NCI-H2081 (cell line): ENCODE measurements at places on chromosomes 11 and 22.

DNA sequence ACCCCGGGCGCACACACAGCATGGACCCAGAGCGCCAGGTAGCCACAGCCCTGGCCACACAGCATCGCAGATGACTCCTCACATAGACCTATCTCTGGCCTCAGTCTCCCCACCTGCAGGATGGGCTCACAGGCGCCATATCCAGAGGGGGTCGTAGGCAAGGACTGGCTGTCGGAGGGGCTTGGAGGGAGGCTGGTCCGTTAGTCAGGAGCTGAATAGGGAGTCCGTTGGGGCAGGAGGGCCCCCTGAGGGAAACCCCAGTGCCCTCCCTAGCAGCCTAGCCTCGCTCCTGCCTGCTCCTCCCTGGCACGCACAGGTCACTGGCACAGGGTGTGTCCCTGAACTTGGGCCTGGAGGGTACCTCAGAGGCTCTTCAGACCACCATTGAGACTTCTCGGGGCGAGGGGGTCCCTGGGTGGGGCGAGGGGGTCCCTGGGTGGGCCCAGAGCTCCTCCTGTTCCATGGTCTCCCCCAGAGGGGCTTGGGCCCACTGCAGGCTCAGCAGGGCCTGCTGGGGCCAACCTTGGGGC, 2.0 kb downstream of the PLXNB2 start:
- no peak for DNase-seq

DNA sequence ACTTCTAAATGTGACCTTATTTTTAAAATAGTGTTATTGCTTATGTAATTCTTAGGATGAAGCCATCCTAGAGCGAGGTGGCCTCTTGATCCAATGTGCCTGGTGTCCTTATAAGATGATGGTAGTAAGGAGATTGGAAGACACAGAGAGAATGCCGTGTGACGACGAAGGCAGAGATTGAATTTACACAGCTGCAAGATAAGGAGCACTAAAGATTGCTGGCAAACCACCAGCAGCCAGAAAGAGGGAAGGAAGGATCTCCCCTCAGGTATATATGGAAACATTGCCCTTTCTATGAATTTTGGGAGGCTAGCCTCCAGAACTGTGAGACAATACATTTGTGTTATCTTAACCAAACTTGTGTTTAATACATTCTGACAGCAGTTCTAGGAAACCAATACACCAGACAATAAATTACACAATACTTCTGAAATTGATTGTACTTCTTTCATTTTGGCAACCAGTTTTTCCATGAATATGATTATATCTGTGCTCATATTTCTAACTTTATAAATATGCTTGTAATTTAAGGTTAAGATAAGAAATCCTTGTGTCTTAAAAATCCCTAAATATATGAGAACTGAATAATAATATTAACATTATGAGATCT, 86.3 kb upstream of the VPREB1 start:
- no peak for DNase-seq

GRCh38 chr11:130913268-130913667, 3.0 kb downstream of the SNX19 start:
- DNase-seq: no peak

- no peak for DNase-seq
Observed at GRCh38 chr22:23070418-23071229, at the start of gene GNAZ. TSS of gene GNAZ (plus strand) at chr22:23070519. CDS start at chr22:23095696, 25,177 bp downstream.

DNA sequence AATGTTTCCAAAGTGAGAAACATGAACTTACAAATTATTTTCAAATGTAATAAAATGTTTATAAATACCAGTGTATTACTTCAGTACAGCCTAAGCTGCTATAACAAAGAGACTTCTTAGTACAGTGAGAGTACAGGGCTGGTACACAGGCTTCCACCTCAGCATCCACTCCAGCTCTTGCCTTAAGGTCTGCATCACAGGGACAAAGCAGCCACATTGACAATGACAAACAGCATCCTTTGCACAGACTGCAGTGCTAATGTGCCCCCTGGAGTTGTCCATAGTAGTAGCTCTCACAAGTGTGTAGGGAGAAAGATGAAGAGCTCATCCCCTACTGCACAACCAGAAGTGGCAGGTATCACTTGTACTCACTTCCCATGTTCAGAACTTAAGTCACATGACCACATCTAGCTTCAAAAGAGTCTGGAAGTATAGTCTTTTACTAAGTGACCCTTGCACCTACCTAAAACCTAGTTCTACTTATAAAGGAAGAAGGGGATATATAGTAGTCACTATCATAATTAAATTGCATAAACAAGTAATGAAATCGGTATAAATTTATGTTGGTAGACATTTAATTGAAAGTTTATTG, 10.7 kb upstream of the LIPT2 start:
- no peak for DNase-seq

GRCh38 chr22:39251762-39252460, 7.1 kb upstream of the PDGFB start:
- DNase-seq: no peak

- no peak for DNase-seq
Observed at GRCh38 chr11:103959279-103959942, 77.0 kb upstream of the DDI1 start.

DNA sequence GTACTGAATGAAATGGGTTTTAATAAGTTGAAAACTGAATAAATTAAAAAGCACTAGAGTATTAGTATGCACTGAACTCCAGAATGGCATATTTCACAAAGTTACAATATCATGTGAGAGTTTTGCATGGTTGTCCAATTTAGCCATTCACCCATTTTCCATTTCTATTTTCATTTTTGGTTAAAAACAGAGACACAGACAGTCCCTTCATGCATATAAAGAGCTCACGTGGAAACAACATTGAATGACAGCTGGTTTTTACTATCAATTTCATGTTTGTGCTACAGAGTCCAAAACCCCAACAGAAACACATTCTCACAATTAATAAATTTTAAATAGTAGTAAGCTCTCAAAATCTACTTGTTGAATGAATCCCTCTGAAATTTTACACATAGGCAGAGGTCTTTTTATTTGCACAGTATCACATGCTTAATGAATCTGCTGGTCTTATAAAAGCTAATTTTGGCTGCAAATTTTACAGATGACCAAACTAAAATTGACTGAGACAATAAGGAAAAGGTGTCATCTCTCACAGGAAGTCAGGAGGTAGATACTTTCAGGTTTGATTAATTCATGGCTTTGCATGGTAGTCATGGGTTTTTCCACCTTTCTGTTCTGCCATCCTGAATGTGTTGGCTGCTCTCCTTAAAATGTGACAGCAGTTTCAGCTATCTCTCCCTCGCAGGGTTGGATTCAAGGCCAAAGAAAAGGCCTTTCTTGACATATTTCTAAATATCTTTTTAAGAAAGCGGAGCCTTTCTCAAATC, 20.6 kb upstream of the DDI1 start:
- DNase-seq: no peak

- DNase-seq: no peak
Observed at GRCh38 chr11:118180300-118180703, 3.9 kb upstream of the SCN2B start.

GRCh38 chr11:111766834-111767142, 599 bp upstream of the PPP2R1B start:
- peak; percentile 10 for DNase-seq

GRCh38 chr22:27517361-27518155, 284.0 kb downstream of the MN1 start:
- no peak for DNase-seq
